ENCODE measurements at places on chromosomes 2 and 18.

- DNase-seq = no peak
Measured at GRCh38 chr2:160015746-160016145, 46.7 kb downstream of the PLA2R1 start.

GRCh38 chr18:46556590-46557206 lies 100.3 kb downstream of the LOXHD1 start:
- DNase-seq = no peak

GRCh38 chr18:9025091-9025838 lies 77.2 kb upstream of the NDUFV2 start:
- DNase-seq = no peak

GRCh38 chr2:213199871-213200270 lies 48.5 kb upstream of the IKZF2 start:
- no peak for DNase-seq

GRCh38 chr2:38115216-38116032 lies 39.5 kb upstream of the CYP1B1 start:
- no peak for DNase-seq

- no peak for DNase-seq
Measured at GRCh38 chr2:206983161-206983859, 44.0 kb downstream of the CPO start.

GRCh38 chr18:8235894-8236293 lies 373.3 kb upstream of the RAB12 start:
- DNase-seq = no peak

GRCh38 chr18:59881728-59882656 lies 17.8 kb upstream of the PMAIP1 start:
- no peak for DNase-seq

GRCh38 chr2:237923481-237924163 lies 43.2 kb upstream of the UBE2F start:
- peak; percentile 28 for DNase-seq

DNA sequence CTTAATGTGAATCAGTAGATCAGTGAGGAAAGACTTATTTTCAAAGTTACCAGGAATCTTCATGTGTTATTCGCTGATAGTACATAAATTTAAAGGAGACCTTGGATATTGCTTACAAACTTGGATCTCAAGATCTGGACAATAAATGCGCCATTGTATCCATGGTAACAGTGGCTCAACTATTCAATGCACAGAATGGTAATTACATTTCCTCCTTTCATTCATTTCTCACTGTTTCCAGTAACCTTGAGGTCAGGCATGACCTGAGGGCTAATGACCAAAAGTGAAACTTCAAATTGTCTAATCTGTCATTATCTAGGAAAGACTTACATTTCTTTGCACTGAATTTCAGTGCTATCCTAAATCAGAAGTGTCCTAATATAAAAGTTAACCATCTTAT lies 8.1 kb downstream of the LRP2 start:
- DNase-seq = no peak

DNA sequence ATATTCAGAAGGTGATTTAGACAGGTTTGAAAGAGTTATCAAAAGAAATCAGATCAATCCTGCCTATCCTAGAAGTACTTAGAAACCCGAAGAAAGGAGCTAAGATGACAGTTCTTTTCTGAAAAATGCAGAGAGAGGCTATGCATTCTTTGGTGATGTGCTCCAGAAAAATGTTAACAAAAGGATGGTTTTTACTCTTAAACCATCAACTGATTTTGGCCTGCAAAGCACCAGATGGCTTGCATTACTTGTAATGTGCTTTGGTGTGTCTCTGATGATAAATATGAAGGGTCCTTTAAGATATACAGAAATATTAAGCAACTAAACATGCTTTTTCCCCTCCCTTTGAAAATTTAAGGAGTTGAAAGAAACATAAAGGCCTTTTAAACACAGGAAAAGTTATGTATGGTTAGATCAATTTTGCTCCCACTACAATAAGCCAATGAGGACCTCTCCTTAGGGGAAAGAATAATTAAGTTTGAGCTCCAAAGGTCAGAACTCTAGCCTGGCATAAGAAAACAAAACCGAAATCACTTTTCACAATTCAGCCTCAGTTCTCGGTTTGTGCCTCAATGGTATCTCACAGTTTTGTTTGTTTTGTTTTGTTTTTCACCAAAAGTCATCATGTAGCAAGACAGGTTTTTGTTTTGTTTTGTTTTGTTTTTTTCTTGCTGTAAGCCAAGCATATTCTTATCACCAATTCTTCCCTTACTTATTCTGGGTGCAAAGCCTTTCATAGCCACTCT lies 302.4 kb upstream of the NT5C1B start:
- DNase-seq = no peak

DNA sequence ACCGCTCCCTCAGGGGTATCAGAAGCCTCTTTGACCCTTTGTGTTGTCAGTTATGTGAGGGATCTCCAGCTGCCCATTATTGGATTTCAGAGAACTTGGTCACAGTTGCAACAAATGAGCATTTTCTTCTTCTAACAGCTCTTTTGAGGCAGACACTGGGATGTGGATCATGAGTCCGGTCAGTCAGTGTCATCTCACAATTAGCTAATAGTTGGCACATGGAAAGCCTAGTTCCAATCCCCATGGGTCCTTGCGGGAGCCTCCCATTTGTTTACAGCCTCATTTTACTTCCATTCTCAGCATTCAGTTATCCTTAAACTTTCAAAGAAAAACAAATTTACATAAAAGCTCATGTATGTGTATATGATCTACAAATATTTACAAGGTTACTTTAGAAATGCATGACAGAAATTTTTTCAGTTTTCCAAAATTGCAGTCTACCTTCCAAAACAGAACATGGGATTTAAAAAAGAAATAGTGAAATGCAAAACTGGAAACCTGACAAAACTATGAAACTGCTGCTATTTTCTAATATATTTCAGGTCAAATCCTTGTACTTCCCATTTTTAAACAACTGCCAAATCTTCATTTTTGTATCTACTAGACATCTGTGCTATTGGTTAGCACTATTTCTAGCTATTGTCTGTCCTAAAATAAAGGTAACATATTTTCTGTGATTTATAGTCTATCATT lies 547.1 kb upstream of the ZEB2 start:
- DNase-seq = peak; percentile 33

DNA sequence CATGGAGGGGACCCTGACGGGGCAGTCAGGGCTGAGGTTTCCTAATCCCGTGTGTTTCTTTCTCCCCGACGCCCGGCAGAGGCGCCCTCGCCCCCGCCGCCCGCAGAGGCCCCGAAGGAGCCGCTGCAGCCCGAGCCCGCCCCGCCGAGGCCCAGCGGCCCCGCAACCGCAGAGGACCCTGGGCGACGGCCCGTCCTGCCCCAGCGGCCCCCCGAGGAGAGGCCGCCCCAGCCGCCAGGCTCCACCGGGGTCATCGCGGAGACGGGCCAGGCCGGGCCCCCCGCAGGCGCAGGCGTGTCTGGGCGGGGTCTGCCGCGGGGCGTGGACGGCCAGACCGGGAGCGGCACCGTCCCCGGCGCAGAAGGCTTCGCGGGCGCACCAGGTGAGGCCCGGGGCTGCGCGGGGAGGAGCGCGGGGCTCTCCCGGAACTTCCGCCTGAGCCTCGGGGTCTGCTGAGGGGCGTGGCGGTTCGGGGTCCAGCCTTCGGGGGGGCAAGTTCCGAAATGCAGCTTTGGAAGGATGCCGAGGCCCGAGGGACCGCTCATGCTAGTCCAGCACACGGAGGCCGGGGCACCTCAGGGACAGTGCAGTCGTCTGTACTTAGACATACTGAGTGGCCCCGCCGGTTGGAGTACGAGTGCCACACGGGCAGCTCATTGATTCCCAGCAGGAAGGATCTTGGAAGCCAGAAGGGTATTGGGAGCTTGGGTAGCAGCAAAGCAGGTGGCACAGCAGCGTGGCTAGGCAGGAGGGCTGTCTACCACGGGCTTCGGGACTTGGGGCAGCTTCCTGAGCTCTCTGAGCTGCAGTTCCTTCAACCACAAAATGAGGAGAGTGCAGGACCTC lies 60.1 kb downstream of the EMILIN2 start:
- DNase-seq = no peak

- no peak for DNase-seq
Measured at GRCh38 chr18:33195795-33196194, 244.7 kb downstream of the CCDC178 start.

GRCh38 chr18:62249478-62250097 lies 62.5 kb downstream of the RELCH start:
- no peak for DNase-seq

GRCh38 chr18:68220458-68220857 lies 494.4 kb downstream of the TMX3 start:
- DNase-seq = no peak

DNA sequence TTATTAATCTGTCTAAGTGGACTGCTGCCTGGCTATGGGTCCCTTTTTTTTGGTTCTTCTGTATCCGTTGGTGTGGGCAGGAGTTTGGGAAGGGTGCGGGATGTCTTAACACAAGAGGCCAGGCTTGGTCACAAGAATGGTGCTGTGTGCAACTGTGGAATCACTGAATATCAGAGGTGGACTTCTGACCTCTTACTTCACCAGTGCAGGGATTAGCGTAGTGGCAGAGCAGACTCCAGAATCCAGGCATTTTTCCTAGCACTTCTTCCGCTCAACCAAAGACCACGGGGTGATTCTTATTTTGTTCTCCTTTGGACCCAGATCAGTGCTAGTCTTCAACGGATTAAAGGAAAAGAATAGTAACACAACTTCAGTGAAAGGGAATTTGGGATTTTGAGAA lies 254.3 kb upstream of the TNP1 start:
- no peak for DNase-seq

GRCh38 chr2:187011206-187011832 lies 162.3 kb upstream of the ZSWIM2 start:
- no peak for DNase-seq

GRCh38 chr2:226609366-226609765 lies 190.3 kb downstream of the IRS1 start:
- DNase-seq = no peak

DNA sequence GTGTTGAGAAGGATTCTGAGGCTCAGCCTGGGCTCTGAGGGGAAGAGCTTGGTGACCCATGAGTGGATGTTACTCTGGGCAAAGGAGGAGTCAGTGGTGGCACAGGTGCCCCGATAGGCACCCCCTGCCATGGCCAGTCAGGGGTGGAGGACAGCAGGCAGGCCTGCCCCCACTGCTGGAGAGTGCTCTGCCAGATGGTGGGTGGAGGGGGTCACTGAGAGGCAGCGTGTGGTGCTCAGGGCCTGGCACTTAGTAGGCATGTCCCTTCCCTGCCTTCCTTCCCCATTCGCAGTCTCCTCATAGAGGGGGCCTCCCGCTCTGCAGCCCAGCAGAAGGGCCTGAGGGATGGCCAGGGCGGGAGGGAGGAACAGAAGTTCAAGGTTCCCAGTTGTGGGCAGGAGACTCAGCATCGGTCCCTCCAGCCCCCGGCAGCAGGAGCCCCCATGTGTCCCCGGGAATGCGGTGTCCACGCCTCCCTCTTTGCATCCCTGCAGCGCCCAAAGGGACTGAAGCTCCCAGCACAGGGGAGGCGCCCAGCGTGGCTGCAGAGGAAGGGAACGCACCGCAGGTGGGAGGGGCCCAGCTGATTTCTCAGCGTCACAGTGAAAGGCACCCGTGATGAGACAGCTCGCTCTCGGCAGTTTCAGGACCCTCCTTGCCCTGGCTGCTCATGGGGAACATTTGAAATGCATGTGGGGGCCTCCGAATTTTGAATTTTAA lies 5.7 kb upstream of the SNED1 start:
- no peak for DNase-seq

DNA sequence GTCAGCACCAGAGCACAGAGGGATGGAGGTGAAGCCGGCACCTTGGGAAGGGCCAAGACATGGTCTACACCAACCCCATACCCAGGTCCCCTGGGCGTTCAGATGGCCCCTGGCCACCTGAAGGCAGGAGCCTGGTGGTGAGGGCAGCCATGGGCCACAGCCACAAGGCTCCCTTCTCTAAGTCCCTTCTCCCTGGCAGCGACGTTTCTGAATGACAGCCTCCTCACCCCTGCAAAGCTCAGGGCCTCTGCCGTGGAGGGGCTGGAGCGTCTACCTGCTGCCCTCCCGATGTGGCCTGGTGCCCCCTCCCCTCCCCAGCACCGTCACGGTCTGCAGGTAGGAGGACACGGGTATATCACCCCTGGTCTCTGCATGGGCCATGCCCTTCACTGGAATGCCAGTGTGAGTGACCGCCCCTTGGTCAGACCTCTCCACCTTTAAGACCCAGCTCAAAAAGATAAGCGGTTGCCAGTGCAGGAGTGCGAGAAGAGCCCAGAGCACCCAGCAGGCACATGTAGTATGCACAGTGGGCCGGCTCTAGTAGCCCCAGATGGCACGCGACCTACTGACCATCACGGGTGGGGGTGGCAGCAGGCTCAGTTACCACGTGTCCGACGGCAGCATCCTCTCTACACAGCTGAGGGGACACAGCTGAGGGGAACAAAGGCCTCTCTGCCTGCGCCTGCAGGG lies 46.6 kb downstream of the HS6ST1 start:
- DNase-seq = no peak

- no peak for DNase-seq
Measured at GRCh38 chr18:79397247-79397829, 1.6 kb downstream of the NFATC1 start.

DNA sequence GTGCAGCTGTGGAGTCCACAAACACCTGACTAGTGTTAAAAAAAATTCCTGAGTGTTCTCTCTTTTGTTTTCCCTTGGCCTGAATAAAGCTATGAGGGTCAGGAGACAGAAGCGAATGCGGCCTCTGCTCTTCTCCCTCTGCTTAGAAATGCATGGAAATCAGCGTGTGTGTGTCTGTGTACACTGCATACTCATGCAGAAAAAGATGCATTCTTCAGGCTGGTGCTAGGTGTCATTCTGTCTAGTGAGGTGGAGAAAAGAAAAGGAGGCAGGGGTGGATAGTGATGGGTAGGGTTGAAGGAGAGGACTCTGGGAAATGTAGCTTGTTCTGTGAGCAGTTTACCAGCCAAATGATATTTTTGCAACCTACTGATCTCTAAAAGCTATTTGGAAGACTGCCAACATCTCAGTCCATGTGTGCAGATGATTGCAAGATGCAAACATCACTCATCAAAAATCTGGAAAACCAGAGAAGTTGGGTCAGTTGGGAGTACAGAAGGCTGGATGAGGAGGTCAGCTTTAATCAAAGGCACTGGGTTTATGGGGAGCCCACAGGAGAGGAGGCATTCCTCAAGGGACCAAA lies 177.7 kb downstream of the INSIG2 start:
- no peak for DNase-seq

DNA sequence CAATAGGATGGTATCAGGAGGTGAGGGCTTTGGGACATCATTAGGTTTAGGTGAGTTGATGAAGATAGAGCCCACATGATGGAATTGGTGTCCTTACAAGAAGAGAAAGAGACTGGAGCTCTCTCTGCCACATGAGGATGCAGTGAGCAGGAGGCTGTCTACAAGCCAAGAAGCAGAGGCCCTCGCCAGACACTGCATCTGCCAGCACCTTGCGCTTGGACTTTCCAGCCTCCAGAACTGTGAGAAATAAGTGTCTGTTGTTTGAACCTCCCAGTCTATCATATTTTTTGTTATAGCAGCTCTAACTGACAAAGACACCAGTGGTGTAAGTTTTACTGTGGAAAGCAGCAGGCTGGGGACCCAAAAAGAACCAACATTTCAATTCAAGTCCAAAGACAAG lies 571.1 kb upstream of the ID2 start:
- DNase-seq = no peak

GRCh38 chr2:207936380-207936779 lies 88.9 kb downstream of the PLEKHM3 start:
- DNase-seq = no peak

GRCh38 chr2:239811111-239811781 lies 213.9 kb downstream of the NDUFA10 start:
- no peak for DNase-seq

GRCh38 chr18:13451213-13451540 lies 232.6 kb downstream of the LDLRAD4 start:
- DNase-seq = no peak

GRCh38 chr2:204205538-204205937 lies 269.0 kb downstream of the ICOS start:
- DNase-seq = no peak
